Effector CD8-positive, alpha-beta T cell (primary cell): ENCODE measurements at places on chromosomes 1 and 21.

GRCh38 chr1:82337635-82338034 lies 536.9 kb downstream of the ADGRL2 start:
- DNase-seq: no peak

- no peak for DNase-seq
Measured at GRCh38 chr1:200776949-200777348, 38.3 kb downstream of the CAMSAP2 start.

DNA sequence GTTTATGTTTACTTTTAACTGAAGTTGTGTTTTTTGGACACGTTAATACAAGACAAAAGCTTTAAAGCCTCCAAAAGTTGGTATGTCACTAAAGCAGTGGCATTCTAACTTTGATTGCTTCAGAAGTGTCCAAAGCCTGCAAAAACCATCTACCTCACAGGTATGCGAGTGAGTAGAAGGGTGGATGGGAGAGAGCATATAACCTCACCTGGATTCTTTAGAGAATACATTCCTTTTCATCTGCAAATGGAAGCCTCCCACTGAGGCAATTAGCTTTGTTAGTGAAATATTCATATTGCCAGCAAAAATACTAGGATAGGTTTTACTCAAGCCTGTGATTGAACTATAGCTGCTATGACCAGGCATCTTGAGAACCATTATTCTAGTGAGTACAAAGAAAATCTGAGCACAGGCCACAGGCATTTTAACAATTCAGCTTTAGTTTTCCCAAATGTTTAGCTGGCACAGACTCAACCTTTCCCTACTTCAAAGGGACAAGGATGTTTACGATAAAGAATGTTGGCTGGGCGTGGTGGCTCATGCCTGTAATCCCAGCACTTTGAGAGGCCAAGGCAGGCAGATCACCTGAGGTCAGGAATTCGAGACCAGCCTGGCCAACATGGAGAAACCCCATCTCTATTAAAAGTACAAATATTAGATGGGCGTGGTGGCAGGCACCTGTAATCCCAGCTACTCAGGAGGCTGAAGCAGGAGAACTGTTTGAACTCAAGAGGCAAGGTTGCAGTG lies 39.7 kb downstream of the MAP3K21 start:
- no peak for DNase-seq

- DNase-seq: no peak
Measured at GRCh38 chr1:63268876-63269275, 53.5 kb upstream of the FOXD3 start.

GRCh38 chr1:230940848-230941247 lies 37.8 kb downstream of the TTC13 start:
- DNase-seq: no peak

DNA sequence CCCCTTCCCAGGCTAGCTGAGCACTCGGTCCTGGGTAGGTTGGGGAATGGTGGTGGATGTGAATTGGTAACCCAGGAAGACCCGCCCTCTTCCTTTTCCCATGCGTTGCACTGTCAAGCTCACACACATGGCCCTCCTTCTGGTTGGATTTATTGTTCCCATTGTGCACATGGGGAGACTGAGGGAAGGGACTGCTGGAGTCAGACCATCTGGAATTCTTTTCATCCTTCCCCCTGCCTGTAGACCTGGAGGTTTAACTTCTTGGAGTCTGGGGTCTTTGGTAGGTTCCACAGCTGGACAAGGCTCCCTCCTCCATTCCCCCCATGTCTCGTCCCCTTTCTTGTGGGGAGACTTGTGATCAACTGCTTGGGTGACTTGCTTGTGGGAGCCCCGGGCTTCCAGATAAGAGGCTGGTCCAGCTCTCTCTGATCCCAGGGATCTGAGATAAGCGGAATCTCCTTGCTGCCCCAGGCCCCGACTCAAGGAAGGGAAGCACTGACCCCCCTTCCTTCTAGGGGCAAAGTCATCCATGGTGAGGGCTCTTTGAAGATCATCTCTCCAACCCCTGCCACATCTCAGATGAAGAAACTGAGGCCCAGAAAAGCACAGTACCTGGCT lies 55.7 kb upstream of the SYNC start:
- no peak for DNase-seq

DNA sequence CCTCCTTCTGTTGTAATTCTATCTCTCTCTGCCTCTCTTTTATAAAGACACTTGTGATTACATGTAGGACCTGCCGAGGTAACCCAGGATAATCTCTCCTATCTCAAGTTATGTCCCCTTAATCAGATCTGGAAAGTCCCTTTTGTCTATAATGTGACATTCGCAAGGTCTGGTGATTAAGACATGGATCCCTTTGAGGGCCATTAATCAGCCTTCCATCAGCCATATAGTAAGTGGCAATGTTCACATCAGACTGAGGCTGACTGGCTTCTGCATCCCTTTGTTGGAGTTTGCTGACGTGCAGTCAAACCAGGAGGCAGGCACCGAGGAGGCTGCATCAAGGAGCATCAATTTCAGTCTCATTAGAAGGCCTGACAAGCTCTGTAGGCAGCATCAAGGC lies 209.6 kb downstream of the BACH1 start:
- no peak for DNase-seq

- no peak for DNase-seq
Measured at GRCh38 chr1:233599542-233600073, 14.3 kb upstream of the KCNK1 start.

DNA sequence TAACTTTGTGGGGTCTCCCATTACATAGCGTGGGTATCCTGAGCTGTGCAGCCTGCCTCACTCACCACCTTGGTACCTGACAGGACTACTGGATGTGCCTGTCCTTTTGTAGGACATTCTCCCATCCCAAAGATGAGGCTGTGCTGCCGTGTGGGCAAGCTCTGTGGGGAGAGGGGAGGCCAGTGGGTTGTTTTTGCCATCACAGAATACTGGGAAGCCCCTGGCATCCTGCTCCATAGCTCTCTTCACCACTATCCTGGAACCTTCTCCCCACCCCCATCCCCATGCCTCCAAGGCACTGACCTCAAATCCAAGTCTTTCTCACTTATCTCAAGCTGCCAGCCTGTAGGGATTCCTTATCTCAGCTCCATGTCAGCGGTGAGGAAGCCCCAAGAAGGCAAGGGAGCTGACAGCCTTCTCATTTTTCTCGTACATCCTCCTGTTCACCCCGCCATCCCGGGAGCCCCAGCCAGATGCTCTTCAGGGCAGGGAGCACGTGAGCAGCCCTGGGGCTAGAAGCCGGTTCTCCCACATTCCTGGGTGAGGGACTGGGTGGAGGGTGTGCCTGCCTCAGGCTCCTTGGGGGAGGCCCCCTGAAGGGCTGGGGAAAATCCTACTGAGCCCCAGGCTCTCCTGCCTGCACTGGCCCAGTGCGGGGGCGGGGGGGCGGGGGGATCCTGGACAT lies 2.4 kb upstream of the ELF3 start:
- no peak for DNase-seq

DNA sequence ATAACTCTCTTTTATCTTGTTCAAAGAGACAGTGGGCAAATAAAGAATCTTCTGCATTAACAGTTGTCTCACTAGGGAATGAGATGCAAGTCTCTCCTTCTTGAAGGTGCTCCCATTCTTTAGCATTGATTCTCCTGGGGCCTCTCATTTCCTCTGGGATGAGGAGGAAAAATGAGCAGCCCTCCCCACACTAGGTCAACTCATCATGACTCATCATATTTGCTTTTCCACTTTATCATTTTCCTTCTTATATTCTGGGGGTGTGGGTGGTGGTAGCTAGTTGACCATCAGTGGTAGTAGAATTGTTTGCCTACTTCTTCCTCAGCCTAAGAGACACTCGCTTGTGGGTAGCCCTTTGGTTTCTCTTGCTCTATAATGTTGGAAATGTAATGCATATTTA lies 182.0 kb upstream of the C1orf87 start:
- no peak for DNase-seq

DNA sequence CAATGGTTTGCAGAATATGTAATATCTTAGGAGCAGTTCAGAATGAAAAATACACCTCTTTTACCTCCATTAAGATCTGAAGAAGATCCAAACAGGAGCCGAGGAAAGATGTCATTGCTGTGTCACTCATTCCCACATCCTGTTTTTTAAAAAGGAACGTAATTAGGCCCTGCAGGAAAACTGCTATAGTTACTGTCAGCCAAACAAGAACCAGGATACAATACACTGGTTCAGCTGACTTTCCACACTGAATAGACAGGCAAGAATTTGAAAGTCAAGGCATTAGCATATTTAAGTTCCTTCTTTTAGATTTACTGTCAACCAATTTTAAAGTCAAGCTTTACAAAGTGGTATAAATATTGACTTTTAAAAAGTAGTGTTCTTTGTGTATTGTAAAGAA lies 63.8 kb downstream of the IARS2 start:
- DNase-seq: no peak

GRCh38 chr1:81654147-81654546 lies 146.6 kb upstream of the ADGRL2 start:
- DNase-seq: no peak

DNA sequence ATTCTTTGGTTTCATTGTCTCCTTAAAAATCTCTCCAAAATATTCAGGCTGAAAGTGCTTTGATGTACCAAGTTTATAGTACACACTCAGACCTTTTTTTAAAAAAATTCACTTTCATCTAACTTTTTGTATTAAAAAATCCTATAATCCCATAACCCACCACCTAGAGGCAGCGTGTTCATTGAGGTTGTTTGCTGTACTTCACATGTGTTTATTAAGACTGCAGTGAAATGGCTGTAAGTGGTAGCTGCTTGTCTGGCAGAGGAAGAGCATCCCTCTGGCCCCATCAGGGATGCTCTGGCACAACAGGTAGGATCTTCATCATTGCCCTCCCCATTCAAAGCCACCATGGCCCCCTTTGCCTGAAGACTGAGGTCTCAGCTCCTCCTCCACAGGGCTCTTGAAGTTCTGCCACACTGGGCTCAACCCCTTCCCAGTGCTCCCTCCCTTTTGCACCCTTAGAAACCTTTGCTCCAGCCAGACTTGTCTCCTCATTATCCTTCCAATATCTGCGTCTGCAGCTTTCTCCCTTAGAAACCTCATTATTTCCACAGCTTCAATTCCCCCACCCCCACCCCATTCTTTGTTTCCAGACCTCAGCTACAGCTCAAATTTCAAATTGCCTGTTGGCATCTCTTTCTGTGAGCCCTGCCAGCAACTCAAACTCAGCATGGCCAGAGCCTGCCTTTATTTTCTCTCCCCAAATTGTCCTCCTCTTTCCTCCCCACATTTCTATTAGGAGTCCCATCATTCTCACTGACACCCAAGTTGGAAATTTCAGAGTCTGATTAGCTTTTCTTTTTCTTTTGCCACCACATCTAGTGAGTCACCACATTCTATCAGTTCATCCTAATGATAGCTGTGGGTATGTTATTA lies 369.6 kb upstream of the USP24 start:
- no peak for DNase-seq

DNA sequence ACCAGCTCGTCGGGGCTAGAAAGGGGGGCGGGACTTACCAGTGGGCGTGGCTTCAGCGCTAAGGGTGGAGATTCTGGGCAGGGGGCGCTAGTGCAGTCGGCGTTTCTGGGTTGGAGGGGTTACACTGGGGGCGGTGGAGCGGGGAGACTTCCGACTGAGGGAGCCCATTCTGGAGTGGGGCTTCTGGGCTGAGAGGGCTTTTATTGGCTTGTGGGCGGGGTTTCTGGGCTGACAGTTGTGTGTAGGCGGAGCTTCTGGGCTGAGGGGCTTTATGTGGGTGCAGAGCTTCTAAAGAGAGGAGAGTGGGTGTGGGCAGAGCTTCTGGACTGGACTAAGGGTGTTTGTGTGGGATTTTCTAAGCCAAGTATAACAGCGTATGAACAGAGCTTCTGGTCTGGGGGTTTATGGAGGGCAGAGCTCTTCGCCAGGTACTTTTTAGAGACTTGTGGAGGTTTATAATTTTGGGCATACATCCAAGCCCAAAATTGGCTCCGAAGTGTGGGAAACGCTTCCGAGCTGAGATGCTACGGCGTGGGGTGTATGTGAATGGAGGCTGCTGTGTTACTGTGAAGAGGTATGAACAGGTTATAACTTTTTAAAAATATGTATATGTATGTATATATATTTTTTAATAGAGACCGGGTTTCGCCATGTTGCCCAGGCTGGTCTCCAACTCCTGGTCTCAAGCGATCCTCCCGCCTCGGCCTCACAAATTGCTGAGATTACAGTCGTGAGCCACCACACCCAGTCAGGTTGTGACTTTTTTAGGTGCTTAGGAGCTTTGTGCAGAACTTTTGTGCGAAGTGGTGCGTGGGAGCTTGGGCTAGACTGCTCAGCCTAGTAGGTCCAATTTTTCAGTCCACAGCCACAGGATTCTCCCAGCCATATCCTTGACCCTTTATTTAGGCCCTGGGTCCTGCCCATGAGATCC lies 825 bp downstream of the TMEM39B start:
- DNase-seq: peak; percentile 91

- DNase-seq: no peak
Measured at GRCh38 chr1:218874313-218874712, 299.4 kb upstream of the LYPLAL1 start.

GRCh38 chr1:54859700-54860391 lies 27.1 kb downstream of the DHCR24 start:
- DNase-seq: no peak

- no peak for DNase-seq
Measured at GRCh38 chr1:183235503-183235902, 49.4 kb downstream of the LAMC2 start.

DNA sequence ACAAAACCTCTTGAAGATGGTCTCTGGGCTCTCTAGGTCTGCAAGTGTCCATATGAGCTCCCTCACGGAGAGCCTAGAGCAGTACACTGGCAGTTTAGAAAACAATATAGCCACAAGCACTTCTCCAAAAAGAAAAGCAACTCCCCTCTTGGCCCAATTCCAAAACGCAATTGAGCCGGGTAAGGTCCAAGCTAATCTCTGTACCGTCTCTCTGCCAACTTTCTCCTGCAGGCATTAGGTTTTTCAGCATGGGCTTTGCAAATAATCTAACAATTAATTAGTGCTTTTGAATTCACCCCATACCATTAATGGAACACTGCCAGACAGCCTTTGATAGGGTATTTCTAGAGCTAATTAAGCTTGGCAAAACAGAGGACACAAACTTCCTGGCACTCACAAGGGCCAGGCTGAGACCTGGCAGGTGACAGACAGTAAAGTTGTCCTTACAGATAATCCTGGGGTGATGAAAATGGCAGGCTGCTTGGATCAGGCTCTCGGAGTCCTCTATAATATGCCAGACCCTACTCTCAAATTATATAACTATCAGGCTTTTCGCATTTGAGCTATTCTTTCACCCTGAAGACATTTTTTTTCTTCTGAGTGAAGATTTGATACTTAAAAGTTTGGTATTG lies 39.8 kb downstream of the TGFBR3 start:
- DNase-seq: no peak

- DNase-seq: no peak
Measured at GRCh38 chr21:25244735-25245134, 362.5 kb downstream of the MRPL39 start.

- DNase-seq: no peak
Measured at GRCh38 chr1:76059451-76059850, 15.1 kb upstream of the ST6GALNAC3 start.

GRCh38 chr1:232686346-232686745 lies 56.4 kb upstream of the SIPA1L2 start:
- no peak for DNase-seq

GRCh38 chr21:41133874-41134522 lies 34.0 kb upstream of the BACE2 start:
- DNase-seq: no peak

GRCh38 chr1:63124666-63125191 lies 197.6 kb upstream of the FOXD3 start:
- no peak for DNase-seq

- DNase-seq: no peak
Measured at GRCh38 chr21:41018431-41018830, 149.5 kb upstream of the BACE2 start.

- peak; percentile 19 for DNase-seq
Measured at GRCh38 chr1:247407180-247407616, 8.8 kb upstream of the NLRP3 start.
